ENCODE measurements at places on chromosomes 1 and 21.

- DNase-seq = no peak
These were observed 27.9 kb upstream of the PRRC2C start for GRCh38 chr1:171457412-171457811.

- DNase-seq = no peak
These were observed 28.0 kb downstream of the LMOD1 start for GRCh38 chr1:201918343-201918742.

- no peak for DNase-seq
These were observed 55.8 kb downstream of the CENPF start for GRCh38 chr1:214658785-214659184.

GRCh38 chr1:81174052-81174451 lies 626.7 kb upstream of the ADGRL2 start:
- DNase-seq = no peak

GRCh38 chr1:172766462-172766861 lies 107.6 kb downstream of the FASLG start:
- DNase-seq = no peak

GRCh38 chr1:191907121-191907520 lies 251.1 kb upstream of the RGS18 start:
- DNase-seq = no peak

GRCh38 chr1:3387401-3387800 lies 67.1 kb upstream of the ARHGEF16 start:
- DNase-seq = no peak

GRCh38 chr1:73910466-73910865 lies 287.5 kb downstream of the LRRIQ3 start:
- DNase-seq = no peak

DNA sequence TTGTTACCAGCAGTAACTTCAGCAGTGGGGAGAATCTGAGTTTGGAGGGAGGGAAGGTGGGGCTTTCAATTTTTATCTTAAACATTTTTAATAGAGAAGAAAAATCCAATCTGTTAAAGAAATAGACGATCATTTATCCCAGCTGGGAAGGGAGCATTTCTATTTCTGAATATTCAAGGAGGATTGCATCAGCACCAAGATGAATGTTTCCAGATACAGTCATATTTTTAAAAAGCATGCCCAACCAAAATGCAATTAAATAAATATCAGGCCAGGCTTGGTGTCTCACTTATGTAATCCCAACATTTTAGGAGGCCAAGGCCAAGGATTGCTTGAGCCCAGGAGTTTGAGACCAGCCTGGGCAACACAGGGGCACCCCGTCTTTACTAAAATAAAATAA lies 1.7 kb upstream of the ATP1A4 start:
- no peak for DNase-seq

- DNase-seq = no peak
These were observed 87.0 kb downstream of the RGS7 start for GRCh38 chr1:241270016-241270415.

GRCh38 chr1:13896932-13897331 lies 196.9 kb downstream of the PRDM2 start:
- no peak for DNase-seq

DNA sequence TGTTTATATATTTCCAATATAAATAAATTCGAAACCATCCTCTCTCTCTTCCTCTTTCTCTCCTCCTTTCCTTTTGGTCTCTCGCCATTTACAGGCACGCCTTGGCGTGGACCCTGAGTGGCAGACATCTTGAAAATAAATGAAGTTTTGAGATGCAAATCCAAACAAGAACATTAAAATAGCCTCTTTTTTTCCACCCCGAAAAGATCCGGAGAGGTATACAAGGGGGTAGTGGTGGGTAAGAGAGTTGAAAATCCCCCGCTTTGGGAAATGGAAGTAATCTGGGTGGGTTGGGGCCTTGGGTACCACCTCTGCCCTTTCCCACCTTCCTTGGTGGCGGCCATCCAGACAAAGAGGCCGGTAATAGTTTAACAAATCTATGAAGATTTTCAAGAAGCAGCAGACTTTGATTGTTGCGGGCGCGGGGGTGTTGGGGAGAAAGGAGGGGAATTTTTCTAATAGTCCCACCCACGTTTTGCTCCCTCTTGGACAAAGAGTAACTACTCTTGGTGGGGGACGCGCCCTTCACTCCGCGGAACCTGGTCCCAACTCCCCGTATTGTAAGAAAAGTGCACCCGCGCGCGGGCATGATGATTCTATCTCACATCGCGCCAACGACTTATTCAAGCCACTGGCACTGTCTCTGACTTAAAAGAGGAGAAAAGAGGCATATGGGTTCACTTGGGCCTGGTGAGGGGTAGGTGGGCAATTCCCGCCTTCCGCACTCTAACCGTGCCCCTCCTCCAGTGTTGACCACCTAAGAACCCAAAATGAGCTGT lies 4.0 kb upstream of the FOXD3 start:
- DNase-seq = peak; percentile 53

GRCh38 chr1:32180186-32181060 lies 948 bp downstream of the TXLNA start:
- DNase-seq = peak; percentile 75

DNA sequence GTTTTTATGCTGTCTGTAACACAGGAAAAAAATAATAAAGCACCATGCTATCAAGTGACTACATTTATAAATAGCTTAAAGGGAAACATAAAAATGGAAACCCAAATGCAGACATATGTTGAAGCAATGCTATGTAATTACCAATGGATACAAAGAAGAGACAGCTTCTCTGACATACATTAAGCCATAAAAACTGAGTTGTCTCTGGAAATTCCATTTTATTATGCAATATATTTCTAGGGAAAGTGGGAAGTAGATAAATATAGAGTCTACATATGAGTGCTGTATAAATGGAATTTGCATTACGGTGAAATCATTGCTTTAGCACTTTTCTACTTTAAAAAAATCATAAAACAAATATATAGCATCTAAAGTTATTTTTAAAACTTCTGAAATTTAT lies 135.2 kb upstream of the COL11A1 start:
- DNase-seq = no peak

DNA sequence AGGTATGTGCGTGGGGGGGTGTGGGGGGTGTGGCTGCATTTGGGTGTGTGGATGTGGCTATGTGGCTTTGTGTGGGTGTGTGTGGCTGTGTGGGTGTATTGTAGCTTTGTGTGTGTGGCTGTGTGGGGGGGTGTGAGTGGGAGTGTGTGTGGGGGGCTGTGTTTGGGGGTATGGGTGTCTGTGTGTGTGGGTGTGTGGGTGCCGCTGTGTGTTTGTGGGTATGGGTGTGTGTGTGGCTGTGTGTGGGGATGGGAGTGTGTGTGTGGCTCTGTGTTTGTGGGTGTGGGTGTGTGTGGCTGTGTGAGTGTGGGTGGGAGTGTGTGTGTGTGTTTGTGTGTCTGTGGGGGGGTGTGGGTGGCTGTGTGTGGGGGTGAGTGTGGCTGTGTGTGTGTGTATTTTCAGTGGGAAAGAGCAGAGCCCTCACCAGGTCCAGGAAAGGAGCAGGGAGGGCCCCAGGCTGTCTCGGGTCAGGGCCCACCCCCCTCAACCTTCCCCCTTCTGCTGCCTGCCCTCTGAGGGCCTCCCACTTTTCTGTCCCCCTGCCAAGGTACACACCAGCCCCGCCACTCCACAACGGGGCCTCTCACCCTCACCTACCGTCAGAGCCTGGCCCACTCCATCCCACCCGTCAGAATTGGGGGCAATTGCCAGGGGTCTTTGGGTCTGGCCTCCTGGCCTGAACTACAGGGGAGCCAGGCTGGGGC lies 1.9 kb upstream of the COL8A2 start:
- DNase-seq = no peak

- DNase-seq = no peak
These were observed 103.2 kb downstream of the BEND5 start for GRCh38 chr1:48673332-48674105.

DNA sequence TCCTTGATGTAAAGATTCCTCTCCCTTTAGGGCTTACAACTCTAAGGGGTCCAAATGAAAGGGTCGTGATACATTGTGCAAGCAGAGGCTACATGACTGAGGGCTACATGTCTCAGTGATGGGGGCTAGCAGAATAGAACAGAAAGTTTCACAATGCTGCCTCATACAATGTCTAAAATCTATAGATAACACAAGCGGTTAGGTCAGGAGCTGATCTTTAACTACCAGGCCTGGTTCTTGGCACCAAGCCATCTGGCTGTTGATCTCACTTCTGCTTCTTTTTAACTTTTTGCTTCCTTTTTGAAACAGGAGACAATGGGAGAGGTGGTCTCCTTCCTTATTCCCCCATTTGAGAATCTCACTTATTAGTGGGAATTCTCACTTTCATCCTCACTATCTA lies 710.2 kb downstream of the AMY1C start:
- DNase-seq = no peak

DNA sequence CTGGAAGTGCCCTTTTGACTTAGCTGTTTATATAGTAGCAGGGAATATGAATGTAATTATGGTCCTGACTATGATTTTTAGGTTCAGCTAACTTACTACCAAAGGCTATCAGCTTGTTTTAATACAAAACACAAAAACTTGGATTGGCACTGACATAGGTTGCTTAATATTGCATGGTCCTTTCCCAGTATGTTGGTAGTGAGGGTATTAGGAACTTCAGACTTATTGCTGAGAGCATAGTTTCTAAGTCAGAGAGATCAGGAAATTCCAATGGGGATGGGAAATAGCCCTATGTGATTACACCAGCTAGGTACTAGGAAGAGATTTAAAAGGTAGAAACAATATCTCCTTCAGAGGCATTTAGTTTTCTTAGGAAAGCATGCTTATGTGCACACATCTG lies 7.7 kb downstream of the ARID1A start:
- DNase-seq = no peak

GRCh38 chr21:41632748-41633475 lies 125.0 kb upstream of the TMPRSS2 start:
- no peak for DNase-seq

- DNase-seq = peak; percentile 84
These were observed at the start of gene RHOU for GRCh38 chr1:228734881-228735801. TSS of gene RHOU (plus strand) at chr1:228735479. CDS start at chr1:228735743, 264 bp downstream.

GRCh38 chr21:36203603-36203889 lies 46.9 kb downstream of the DOP1B start:
- DNase-seq = peak; percentile 59

DNA sequence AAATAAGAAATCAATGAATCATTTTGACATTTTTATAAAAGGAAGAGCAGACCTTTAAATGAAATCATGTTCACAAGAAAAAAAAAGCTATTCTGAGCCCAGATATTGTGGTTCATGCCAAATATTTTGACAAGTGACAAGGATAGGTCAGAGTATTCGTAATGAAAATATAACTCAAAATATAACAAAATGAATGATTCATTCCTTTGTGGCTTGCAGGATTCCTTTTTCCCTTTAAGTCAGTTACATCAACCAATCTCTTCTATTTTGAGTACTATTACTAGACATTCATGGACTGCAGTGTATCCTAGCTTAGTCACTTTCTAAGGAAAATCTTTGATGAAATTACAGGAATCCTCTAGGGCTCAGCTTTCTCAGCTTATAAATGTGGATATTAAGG lies 188.7 kb downstream of the COL11A1 start:
- DNase-seq = no peak

- no peak for DNase-seq
These were observed 30.7 kb downstream of the NOL9 start for GRCh38 chr1:6523566-6523965.

DNA sequence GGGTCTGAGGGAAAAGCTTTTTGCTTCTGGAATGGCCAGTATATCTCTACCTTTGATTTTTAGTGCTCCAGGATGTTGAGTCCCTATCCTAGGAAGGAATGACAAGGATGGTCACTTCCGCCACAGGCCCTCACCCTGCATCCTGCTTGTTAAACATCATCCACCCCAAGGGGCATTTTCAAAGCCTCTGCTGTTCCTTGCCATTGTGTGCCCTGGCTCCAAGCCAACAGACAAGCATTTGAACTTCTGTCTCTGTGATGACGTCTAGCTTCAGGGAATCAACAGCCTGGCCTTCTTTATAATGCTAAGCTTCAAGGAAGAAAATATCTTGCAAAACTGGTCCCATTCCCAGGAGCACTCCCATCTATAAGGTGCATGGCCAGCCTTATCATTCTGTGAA lies 12.3 kb upstream of the JAM2 start:
- no peak for DNase-seq

DNA sequence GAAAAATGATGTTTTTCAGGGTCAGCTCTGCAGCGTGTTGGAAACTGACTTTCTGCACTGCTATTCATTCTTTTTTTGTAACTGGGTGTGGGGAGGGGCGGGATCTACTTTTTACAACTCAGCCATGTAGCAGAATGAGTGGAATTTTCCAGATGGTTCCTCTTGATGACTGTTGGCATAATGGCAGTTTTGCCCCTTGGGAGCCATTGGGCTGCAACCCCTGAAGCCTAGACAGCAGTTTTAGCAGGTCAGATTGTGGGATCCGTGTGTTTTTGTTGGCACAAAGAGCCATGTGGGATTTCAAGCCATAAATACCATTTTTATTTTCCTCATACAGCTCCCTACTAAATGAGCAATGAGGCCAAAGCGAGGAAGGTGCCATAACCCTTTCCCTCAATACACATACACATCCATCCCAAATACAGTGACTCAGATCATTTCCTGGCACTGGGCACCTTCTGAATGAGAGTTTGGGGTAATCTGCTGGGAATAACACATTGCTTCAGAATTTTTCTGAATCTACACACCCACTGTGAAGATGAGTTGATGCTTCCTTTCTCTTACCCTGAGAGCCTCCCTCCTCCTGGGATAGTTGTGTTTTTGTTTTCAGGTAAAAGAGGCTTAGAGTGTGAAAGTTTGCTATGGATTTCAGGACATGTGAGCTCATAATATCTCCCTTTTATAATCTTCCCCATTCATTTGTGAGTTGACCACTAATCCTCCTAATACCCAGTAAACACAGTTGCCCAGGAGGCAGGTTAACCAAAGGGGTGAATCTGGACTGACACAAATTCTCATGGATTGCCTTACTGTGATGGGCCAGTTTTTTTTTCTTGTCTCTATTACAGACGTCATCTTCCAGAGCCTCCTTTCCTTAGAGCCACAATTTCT lies 13.1 kb downstream of the S100A10 start:
- no peak for DNase-seq

All from activated CD8-positive, alpha-beta memory T cell treated with anti-CD3 and anti-CD28 coated beads, Interleukin-2, amount 50 U/mL, for 48 hours (primary cell).